HT-29 (cell line): ENCODE measurements at places on chromosomes 3 and 15. TPM values are rescaled to one million over a fixed set of nuclear protein-coding genes. Genes with fewer than 3 reads are reported as not detected.

SLC24A5 gene
- total RNA-seq: not detected in 2 replicates

TEX55 gene
- total RNA-seq: not detected in 2 replicates

GOLGA6B gene
- not detected in 2 replicates for total RNA-seq

- no peak for DNase-seq
Measured at GRCh38 chr3:12929801-12930200, 88.4 kb upstream of the RPL32 start.

DNA sequence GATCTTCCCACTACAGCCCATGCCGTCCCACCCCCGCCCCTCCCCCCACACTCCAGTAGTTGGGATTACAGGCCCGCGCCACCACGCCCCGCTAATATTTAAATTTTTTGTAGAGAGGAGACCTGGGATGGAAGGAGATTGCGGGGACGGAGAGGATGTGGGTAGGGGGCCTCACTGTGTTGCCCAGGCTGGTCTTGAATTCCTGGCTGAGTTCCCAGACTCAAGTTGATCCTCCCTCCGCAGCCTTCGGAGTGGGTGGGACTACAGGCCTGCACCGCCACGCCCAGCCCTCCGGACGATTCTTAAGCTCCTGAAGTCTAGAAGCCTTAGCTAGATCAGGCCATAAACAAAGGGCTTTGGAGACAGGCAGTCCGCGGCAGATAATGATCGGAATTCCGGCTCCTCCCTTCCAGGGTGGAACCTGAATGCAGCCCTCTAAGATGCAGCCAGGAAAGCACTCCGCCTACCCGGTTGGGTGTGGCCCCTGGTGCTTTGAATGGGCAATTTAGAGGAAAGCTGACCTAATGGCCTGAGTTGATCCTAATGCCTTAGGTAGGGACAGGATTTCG lies at the start of gene DPPA2:
Gene DPPA2 (minus strand): TSS at position 356 of the 569 bp plus-strand sequence. CDS start 1,975 bp downstream, outside the sequence.
- peak; percentile 54 for DNase-seq

- DNase-seq: no peak
Measured at GRCh38 chr3:136396916-136397315, 146.8 kb downstream of the PCCB start.

- no peak for DNase-seq
Measured at GRCh38 chr15:93362821-93363220, 273.8 kb upstream of the RGMA start.

DNA sequence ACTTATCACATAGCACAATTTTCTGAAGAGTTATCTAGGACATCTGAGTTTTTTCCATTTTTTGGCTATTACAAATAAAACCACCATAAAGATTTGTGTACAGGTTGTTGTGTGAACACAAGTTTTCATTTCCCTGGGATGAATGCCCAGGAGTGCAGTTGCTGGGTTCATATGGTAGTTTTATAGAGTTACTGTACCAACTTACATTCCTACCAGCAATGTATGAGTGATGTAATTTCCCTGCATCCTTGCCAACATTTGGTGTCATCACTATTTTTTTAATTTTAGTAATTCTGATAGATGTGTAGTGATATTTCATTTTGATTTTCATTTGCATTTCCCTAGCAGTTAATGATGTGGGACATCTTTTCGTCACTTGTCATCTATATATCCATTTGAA lies 20.5 kb downstream of the FILIP1L start:
- DNase-seq: no peak

- no peak for DNase-seq
Measured at GRCh38 chr3:133825969-133826727, 20.5 kb downstream of the SRPRB start.

GRCh38 chr15:86018679-86019078 lies 61.0 kb upstream of the AGBL1 start:
- no peak for DNase-seq

DNA sequence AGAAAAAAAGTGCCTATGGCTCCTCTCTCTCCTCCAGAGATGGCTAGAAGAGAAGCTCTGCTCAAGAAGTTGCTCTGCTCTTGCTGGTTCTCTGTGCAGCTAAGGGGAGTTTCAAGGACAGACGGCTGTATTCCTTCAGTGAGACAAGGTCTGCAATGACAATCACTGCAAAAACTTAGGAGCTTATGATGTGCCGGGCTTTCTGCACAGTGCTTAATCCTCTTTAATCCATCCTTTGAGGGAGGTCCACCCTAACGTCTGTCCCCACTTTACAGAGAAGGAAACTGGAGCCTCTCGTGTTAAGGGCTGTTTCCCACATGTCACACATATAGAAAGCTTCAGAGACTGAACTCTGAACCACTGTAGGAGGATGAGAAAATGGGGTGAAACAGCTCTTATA lies 260.6 kb downstream of the MEX3B start:
- no peak for DNase-seq
